Epithelial cell of umbilical artery (primary cell): ENCODE measurements at places on chromosomes 2 and 18. TPM values are rescaled to one million over a fixed set of nuclear protein-coding genes. Genes with fewer than 3 reads are reported as not detected.

Gene CXCR4
- 167 and 304 TPM in 2 replicates for total RNA-seq

Gene KLHL29
- total RNA-seq = 3.2 and 4.0 TPM in 2 replicates

Gene YWHAQ
- total RNA-seq = 239 and 243 TPM in 2 replicates

Gene CNTNAP5
- total RNA-seq = not detected in 2 replicates

Gene EPB41L3
- total RNA-seq = 159 and 169 TPM in 2 replicates

Gene FANCL
- 19.2 and 23.1 TPM in 2 replicates for total RNA-seq

Gene IL18RAP
- total RNA-seq = not detected in 2 replicates

Gene PGAP1
- total RNA-seq = 6.5 and 7.6 TPM in 2 replicates

Gene ALLC
- total RNA-seq = not detected in 2 replicates

Gene RIT2
- not detected in 2 replicates for total RNA-seq

Gene RESP18
- total RNA-seq = not detected in 2 replicates

Gene FOXD4L1
- under 0.01 TPM in 1 of 2 replicates, not detected in the other for total RNA-seq

Gene HOXD10
- total RNA-seq = under 0.01 and 0.15 TPM in 2 replicates

Gene BOLL
- total RNA-seq = not detected in 2 replicates

Gene MAPRE3
- total RNA-seq = 0.65 and 1.1 TPM in 2 replicates

Gene CDH2
- total RNA-seq = 74.1 and 135 TPM in 2 replicates

Gene RAPGEF4
- total RNA-seq = 10.4 and 15.0 TPM in 2 replicates

Gene WDR35
- 17.2 and 18.2 TPM in 2 replicates for total RNA-seq

Gene UCN
- 0.46 TPM in 1 of 2 replicates, not detected in the other for total RNA-seq

Gene ABHD1
- not detected in 2 replicates for total RNA-seq

Gene MEP1B
- not detected in 2 replicates for total RNA-seq

Gene AOX1
- 0.32 and 2.0 TPM in 2 replicates for total RNA-seq

Gene CXCR1
- total RNA-seq = not detected in 2 replicates

Gene UGT1A5
- not detected in 2 replicates for total RNA-seq

Gene ZFP36L2
- 3.9 and 5.2 TPM in 2 replicates for total RNA-seq

Gene DUSP19
- total RNA-seq = 1.9 and 3.2 TPM in 2 replicates

Gene DNAH6
- under 0.01 and 0.15 TPM in 2 replicates for total RNA-seq

Gene MOGAT1
- total RNA-seq = not detected in 2 replicates

Gene MRPL33
- total RNA-seq = 120 and 149 TPM in 2 replicates

Gene CAMKMT
- 6.5 TPM in 2 replicates for total RNA-seq

Gene TUBA3E
- total RNA-seq = not detected in 2 replicates

Gene EVA1A
- 138 and 184 TPM in 2 replicates for total RNA-seq

Gene ARHGEF33
- total RNA-seq = 0.15 TPM in 1 of 2 replicates, not detected in the other

Gene C2orf15
- not detected in 2 replicates for total RNA-seq

Gene DSC3
- 0.61 and 1.3 TPM in 2 replicates for total RNA-seq

Gene ACVR1C
- under 0.01 and 0.15 TPM in 2 replicates for total RNA-seq

Gene MSTN
- not detected in 2 replicates for total RNA-seq

Gene IGFBP5
- 2.3 and 5.9 TPM in 2 replicates for total RNA-seq
